ENCODE measurements at places on chromosomes 3 and 15.
A peak's percentile ranks its signal among the peaks of the same experiment; 100 is the strongest.

DNA sequence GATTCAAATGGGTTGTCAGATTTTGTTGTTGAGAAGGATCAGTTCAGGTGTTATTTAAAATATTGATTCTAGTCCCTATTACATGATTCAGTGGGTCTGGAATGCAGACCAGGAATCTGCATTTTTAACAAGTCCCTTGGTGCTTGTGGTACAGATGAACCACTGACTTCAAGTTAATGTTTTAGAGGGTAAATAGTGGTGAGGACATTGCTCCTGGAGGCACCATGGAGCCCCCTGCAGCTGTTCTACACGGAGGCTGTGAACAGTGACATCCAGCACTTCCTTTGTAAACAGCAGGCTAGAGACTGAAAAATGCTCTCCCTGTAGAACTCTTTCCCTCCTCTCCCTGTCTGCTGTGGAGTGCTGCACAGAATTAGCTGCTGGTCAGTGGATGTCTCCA, 4.8 kb upstream of the FSIP1 start:
- DNase-seq, result no peak

- DNase-seq, result no peak
Measured at GRCh38 chr3:42723219-42723618, 20.6 kb upstream of the HHATL start.

DNA sequence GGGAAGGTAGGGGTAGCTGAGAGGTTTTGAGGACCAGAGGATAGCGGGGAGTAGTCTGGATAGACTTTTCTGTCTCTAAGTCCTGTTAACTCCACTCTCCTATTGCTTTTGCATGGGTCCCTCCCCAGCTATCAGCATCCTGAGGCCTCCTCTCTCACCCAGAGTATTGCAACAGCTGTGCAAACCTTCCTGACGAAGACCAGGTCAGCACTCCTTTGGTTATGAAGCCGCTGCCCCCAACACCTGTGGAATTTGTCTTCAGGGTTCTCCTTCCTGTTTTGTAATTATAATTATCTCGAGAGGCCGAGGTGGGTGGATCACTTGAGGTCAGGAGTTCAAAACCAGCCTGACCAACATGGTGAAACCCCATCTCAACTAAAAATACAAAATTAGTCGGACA, 24.8 kb downstream of the TYRO3 start:
- no peak for DNase-seq

GRCh38 chr3:107438671-107439070, 61.4 kb downstream of the CCDC54 start:
- DNase-seq, result no peak

DNA sequence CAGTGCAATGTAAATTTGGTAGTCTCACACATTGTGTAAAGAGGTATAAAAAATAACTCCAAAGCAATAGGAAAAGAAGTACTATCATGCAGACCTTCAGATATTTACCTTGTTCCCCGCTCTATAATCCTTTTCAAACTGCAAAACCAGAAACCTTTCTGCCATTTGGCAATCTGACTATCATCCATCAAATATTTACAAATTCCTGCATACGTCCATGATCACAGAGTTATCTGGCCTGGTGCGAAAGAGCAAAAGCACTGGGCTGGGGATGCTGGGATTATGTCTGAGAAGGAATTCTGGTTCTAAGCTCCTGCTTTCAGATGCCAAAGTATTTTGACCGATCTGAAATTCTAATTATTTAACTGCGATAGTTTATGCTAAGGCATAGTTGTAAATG, 143.1 kb downstream of the RORA start:
- no peak for DNase-seq

DNA sequence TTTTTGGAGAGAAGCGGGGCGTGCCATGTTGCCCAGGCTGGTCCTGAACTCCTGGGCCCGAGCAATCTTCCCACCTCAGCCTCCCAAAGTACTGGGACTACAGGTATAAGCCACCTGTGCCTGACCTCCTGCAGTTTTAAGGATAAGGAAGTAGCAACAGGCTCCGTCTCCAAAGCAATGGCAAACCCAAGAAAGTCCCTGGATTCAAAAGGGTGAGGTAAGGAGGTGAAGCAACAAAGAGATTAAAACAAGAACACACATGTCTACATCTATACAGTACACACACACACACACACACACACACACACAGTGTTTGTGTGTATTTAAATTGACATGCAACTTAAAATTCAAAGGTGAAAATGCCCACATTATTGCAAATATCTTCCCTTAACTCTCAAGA, 58.9 kb downstream of the ABCC5 start:
- DNase-seq, result no peak

DNA sequence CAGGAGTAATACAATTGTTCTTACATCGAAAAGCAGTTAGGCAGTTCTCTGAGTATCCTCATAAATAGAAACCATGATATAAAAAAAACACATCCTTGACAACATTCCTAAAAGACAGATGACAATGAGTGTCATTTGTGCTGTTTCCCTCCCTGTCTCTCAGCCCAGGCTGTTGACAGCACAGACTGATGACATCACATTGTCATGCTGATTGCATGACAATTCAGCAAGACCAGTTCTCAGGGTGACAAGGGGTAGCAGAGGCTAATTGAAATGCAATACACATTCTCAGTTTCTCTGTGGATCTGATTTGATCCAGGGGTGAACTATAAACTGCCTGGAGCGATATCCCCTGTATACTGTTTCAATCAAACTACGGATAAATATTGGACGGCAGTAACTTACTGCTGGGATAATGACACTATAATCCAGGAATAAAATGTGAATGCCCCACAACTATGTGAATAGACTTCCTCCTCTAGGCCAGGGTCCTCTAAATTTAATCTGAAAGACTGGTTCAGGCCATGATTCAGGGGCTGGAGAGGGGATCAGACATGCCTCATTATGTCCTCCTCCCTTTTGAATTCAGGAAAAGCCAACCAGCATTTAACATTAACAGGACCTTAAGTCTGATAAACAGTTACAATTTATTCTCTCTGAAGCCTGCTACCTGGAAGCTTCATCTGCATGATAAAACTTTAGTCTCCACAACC, 16.7 kb upstream of the EIF1B start:
- DNase-seq, result no peak

DNA sequence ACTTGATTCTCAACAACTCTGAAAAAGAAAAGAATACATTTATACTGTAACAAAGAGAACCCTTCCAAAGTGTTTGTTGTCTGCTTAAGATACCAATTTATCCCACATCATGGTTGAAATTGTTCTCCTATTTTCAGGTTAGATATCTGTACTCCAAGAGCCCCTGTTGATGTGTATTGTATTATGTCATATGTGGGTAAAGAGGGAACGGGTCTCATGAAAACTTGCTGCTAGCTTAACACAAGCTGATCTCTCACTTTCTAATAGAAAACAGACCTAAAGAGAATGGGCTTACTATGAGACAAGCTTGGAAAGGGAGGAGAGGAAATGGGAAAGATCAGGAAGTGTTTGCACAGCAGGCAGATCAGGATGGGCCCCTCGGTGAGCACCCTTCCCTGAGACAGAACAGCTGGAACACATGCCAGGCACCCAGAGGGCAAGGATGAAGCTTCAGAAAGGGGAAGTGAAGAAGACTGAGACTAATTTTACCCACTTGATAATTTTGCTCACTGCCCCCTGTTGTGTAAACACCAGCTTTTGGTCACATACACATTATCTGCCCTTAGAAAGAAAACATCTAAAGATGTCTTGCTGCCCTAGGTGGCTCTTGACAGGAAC, 747.9 kb upstream of the CCDC54 start:
- no peak for DNase-seq

DNA sequence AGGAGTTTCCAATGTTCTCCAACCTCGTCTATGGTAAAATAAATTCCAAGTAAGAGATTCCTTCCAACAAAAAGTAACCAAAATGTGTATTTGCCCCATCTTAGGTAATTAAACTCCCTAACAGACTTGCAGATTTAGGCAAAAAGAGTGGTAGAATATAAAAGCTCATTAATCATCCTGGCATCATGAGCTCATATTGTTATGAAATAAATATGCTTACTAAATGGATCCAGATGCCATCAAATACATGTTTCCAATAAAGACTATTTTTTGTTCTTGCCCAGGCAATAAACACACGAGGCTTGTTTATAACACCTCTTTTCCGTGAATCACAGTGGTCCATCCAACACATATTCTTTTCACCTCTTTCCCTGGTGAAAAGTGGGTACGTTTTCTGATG, 189.4 kb downstream of the THSD4 start:
- no peak for DNase-seq

DNA sequence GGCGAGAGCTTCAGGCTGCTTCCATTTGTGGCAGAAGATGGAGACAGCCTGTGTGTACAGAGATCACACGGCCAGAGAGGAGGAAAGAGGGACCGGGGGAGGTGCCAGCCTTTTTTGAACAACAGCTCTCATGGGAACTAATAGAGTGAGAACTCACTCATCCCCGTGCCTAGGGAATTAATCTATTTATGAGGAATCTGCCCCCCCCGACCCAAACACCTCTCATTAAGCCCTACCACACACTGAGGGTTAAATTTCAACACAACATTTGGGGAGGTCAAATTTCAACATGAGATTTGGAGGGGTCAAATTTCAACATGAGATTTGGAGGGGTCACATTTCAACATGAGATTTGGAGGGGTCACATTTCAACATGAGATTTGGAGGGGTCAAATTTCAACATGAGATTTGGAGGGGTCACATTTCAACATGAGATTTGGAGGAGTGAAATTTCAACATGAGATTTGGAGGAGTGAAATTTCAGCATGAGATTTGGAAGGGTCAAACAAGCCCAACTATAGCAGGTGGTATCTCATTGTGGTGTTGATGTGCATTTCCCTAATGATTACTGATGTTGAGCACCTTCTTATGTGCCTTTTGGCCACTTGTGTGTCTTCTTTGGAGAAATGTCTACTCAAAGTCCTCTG, 20.6 kb upstream of the RFTN1 start:
- no peak for DNase-seq

DNA sequence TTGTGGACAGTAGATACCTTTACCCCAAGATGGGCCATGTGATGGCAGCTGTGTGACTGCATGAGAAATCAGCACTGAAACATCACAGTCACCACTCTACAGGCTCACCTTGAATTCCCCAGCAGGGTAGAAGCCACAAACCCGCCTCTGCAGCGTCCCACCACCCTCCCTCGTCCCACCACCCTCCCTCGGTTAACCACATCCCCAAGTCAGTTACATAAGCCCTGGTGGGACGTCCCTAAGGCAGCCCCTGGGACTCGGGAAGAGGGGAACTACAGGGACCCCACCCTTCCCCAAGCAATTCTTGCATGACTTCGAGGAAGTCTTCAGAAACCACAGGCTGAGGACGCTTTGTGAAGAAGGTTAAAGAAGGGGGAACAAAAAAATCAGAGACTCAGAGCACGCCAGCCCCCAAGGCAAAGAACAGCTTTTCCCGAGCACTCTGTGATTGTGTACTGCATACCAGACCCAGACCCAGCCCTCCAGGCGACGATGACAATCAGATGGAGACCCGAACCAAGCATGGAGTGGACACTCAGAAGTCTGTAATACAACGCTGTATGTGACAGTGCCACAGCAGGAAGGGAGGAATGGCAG, 60.5 kb downstream of the SH3BP5 start:
- DNase-seq, result peak; percentile 68

- no peak for DNase-seq
Measured at GRCh38 chr3:72171463-72171881, 386.5 kb upstream of the PROK2 start.

DNA sequence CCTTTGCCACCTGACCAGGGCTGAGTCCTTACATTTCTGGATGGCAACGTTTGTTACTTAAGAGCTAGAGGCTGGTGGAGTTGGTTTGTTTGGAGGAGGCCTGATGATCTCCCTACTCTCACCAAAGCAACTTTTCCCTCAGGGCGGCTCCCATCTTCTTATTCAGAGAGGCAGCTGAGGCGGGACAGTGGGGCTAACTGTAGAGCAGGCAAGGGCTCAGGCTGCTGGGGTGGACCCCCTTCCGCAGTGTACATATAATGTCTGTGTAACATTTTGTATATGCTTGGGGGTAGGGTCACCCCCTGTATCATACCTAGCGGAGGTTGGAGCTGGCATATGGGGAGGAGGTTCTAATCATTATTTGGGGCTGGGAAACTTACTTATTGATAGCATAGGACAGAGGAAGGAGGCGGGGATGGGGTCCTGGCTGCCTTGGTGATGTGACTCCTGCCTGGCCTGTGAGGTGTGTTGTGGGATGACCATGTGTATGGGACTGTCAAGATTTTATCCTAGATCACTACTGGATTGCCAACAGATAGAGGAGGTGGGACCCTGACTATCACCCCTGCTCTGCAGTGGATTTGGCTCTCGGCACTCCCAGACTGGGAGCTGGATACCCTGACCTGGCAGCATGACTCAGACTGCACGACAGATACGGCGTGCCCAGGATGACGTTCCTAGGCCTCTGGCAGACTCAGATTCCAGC, 52.5 kb upstream of the UBE2Q2 start:
- no peak for DNase-seq

- no peak for DNase-seq
Measured at GRCh38 chr3:69161587-69162307, 39.4 kb upstream of the LMOD3 start.

GRCh38 chr3:113240841-113241240, 29.5 kb downstream of the BOC start:
- no peak for DNase-seq

- no peak for DNase-seq
Measured at GRCh38 chr15:91921188-91921842, 67.8 kb downstream of the SLCO3A1 start.

DNA sequence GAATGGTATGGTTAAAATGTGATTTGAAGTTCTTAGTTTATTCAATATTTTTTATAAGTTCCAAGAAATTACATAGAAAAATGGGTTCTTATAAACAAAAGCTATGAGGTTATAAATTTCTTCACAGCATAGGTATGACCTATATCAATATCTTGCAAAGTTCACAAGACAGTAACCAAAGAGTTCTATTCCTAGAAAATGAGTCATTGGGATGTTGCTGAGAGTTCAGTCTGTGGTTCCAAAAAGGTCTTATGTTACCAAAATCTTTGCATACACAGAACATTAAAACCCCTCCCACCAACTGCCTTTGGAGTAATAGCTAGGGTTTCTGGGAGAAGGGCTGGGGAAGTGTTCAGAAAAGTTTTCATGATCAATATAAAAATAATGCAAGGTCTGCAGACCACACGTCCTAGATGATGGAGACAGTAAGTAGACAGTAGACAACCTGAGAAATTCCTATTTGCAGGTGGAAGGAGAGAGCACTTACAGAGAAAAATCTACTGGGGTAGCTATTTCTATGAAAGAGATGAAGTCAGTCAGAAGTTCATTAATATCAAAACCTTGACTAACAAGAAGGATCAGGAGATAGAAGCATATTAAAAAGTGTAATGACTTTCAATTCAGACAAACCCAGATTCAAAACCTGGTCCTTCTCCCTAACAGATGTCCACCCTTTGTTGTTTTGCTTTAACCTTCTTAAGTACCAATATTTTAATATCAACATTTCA, 279.3 kb downstream of the KCNH8 start:
- no peak for DNase-seq

All from stimulated activated CD8-positive, alpha-beta memory T cell treated with anti-CD3 and anti-CD28 coated beads, Interleukin-4, amount 100 ng/mL, for 1 hour (primary cell).